ENCODE measurements at places on chromosomes 13 and 19.

DNA sequence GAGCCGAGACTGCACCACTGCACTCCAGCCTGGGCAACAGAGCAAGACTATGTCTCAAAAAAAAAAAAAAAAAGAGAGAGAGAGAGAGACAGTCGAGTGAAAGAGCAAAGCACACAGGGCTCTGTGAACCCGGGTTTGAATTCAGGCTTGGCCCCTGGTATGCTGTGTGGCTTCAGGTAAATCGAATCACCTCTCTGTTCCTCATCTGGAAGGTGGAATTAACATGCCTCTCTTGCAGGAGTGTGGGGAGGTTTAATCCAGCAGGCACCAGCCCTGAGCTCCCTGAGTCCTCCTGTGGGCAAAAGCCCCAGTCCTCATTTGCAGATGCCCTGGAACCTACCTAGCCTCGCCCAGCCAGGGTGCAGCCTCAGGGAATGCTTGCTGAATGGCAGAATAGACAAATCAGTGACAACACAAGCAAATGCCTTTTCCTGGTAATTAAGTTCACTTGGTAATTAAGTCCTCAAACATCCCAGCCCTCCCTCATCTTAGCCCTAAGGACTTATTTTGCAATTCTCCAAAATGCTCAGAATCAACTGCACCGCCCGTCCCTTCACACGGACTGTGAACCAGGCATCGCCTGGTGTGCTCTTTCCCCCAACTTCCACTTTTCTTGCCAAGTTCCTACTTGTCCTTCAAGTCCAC, 4.6 kb upstream of the ZNRF4 start:
- DNase-seq, result no peak

DNA sequence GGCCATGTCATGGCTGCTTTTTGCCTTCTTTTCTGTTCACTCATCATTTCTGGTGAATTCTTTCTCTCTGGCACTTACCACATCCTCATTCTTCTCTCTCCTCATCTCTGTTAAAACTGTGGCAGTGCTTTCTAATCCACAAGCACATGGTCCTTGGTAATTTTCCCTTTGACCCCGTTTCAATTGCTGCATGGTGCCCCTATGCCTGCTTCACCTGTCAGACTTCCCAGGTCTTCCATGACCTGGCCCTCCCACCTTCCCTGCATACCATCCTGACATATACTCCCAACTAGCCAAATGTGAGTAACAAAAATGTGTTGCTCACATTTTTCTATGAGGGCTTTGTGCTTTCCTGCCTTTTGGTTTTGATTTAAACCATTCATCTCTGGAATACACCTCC, 286.5 kb downstream of the MTUS2 start:
- DNase-seq, result no peak

- DNase-seq, result no peak
Measured at GRCh38 chr19:29531458-29532025, 5.7 kb downstream of the VSTM2B start.

DNA sequence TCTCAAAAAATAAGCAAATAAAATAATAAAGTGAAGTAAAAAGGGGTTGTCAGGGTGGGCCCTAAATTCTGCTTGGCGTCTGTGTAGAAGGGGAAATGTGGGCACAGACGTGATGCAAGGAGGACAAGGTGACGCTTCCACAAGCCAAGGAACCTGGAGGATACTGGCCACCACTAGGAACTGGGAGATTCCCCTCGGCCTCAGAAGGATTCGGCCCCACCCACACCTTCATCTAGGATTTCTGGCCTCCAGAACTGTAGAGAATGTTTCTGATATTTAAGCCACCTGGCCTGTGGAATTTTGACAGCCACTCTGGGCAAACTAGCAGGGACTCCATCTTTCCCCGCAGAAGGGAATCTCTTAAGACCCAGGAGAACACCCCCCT, 1.1 kb downstream of the PLEKHJ1 start:
- no peak for DNase-seq

- DNase-seq, result peak; percentile 79
Measured at GRCh38 chr19:47226426-47227351, 4.3 kb downstream of the BBC3 start.

GRCh38 chr13:60351326-60351725, 45.7 kb upstream of the TDRD3 start:
- DNase-seq, result peak; percentile 91

All from fibroblast of lung (primary cell).